ENCODE measurements at places on chromosomes 6 and 20. TPM values are rescaled to one million over a fixed set of nuclear protein-coding genes. Genes with fewer than 3 reads are reported as not detected.

- no peak overlapping the region for H3K27ac ChIP-seq
- H3K27me3 ChIP-seq = no peaks in the 10 kb centered on the region
- no peaks in the 10 kb centered on the region for H3K4me1 ChIP-seq
- H3K4me3 ChIP-seq = no peak overlapping the region
Observed at GRCh38 chr20:9498322-9498721, 16.1 kb upstream of the LAMP5 start.

- H3K36me3 ChIP-seq = no peaks in the 10 kb centered on the region
- H3K27ac ChIP-seq = peak overlapping the region; percentile 89
- peak; percentile 91 for DNase-seq
- peaks cover 34% of the 10 kb centered on the region for H3K4me1 ChIP-seq
- no peaks in the 10 kb centered on the region for H3K27me3 ChIP-seq
Observed at GRCh38 chr6:52815167-52816092, 11.8 kb upstream of the GSTA1 start.

PAK5 gene
- not detected for total RNA-seq

DNA sequence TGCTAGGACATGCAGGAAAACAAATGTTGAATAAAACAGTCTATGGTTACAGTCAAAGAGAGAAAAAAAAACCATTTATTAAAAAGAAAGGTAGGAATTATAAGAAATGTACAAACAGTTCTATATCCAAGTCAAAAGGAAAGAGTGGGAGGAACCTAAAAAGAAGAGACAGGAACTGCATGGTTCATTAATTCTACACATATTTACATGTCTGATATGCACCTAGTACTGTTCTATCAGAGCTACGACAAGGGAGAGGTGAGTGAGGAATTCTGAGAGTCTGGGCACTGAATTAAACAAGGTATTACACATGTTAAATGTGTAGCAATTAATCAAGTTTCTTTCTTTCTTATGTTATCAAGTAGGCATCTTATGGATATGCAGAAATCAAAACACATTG lies 41.9 kb downstream of the SYCP2 start:
- no peak for DNase-seq
- no peaks in the 10 kb centered on the region for H3K36me3 ChIP-seq
- H3K4me1 ChIP-seq = no peaks in the 10 kb centered on the region
- no peaks in the 10 kb centered on the region for H3K27me3 ChIP-seq
- no peak overlapping the region for H3K27ac ChIP-seq

DNA sequence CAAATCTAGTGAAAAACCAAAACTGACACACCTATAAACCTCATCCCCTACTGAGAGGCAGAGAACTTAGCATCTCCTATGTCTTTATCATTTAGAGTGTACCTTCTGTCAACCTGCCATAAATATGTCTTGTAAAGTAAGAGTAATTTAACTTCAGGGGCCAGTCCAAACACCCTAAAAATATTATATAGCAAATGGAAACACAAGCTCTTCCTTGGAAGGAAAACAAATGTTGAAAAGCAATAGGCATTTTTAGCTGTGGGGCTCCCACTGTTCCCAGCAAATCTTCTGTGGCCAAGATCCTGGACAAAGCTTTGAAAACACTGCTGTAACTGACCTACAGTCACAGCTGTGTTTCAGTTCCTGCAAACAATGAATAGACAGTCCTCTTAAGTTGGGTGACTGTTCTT lies 140.0 kb upstream of the RNF217 start:
- no peaks in the 10 kb centered on the region for H3K36me3 ChIP-seq
- H3K27ac ChIP-seq = no peak overlapping the region
- H3K4me1 ChIP-seq = no peaks in the 10 kb centered on the region
- H3K27me3 ChIP-seq = peaks cover 4% of the 10 kb centered on the region
- H3K4me3 ChIP-seq = no peak overlapping the region

DNA sequence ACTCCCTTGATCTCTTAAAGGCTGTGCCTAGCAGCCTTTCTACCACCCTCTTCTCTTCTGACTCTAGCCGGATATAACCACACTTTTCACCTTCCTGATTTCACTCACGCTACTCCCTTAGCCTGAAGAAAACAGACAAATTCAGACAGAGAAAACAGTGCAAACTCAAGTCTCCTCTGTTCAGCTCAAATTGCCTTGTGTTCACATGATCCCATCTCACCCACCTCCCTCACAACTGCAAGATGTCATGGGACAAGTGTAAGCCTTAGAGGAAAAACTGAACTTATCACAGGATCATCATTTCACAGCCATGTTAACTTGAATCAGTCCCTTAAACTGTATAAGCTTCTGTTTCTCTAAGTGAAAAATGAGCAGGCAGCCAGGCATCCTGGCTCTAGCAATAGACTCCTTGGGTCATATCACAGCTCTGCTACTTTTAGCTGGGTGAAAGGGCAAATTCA lies 66.5 kb upstream of the TENT5A start:
- no peak overlapping the region for H3K27ac ChIP-seq
- H3K27me3 ChIP-seq = no peaks in the 10 kb centered on the region
- DNase-seq = no peak
- peaks cover 72% of the 10 kb centered on the region for H3K4me1 ChIP-seq
- no peak overlapping the region for H3K4me3 ChIP-seq

GRCh38 chr6:11615214-11615602 lies 77.7 kb downstream of the TMEM170B start:
- H3K27ac ChIP-seq = no peak overlapping the region
- H3K27me3 ChIP-seq = peaks cover 2% of the 10 kb centered on the region
- no peak overlapping the region for H3K4me3 ChIP-seq
- H3K4me1 ChIP-seq = no peaks in the 10 kb centered on the region

DNA sequence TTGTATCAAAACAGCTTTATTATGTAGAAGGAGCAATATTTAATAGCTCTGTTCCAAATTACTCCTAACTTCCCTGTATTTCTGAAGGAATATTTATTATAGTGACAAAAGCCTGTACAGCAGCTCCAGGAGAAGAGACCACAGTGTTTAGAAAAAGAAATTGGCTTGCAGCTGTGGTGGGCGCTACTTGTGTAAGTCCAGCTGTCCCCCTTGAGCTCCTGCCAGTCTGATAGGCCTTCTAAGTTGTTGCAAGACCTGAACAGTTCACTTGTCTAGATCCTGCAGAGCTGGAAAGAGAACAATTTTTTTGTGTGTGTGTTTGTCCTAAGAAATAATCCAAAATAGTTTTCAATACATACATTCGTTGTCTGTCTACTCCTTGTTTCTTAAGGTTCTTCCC lies 86.6 kb downstream of the JARID2 start:
- H3K4me3 ChIP-seq = no peak overlapping the region
- DNase-seq = no peak
- H3K36me3 ChIP-seq = no peaks in the 10 kb centered on the region
- H3K27ac ChIP-seq = no peak overlapping the region

DNA sequence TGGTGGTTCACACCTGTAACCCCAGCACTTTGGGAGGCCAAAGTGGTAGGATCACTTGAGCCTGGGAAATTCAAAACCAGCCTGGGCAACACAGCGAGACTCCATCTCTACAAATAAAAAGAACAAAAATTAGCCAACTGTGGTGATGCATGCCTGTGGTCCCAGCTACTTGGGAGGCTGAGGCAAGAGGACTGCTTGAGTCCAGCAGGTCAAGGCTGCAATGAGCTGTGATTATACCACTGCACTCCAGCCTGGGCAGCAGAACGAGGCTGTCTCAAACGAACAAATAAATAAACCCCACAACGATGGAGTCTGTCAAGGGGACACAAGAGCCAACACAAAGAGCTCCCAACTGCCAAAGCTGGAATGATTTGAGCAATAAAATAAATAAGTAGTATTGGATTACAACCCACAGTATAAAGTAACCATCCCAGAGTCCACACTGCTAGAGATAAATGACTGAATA lies 13.5 kb downstream of the ZMYND8 start:
- H3K4me3 ChIP-seq = no peak overlapping the region
- peaks cover 38% of the 10 kb centered on the region for H3K36me3 ChIP-seq

DNA sequence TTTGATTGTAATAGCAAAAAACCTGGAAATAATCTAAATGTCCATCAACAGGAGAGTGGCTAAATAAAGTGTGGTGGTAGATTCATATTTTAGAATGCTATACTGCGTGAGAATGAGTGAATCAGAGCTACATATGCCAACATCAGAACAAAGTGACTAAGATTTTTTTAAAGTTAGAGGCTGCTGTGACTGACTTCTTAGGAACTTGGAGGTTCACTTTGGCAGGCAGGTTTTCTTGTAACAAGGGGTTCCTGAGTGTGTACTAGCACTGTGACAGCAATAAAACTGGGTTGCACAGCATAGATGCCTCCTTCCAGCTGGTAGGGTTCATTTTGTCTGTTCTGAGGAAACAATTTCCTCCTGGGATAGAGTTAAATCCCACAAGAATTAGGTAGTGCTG lies 75.3 kb upstream of the ENPP5 start:
- H3K27me3 ChIP-seq = no peaks in the 10 kb centered on the region
- DNase-seq = no peak
- no peak overlapping the region for H3K4me3 ChIP-seq

C20orf141 gene
- not detected for total RNA-seq

GRCh38 chr6:136549300-136550044 lies 750 bp downstream of the MAP7 start:
- no peak overlapping the region for H3K27ac ChIP-seq
- H3K4me1 ChIP-seq = no peaks in the 10 kb centered on the region
- DNase-seq = no peak
- H3K4me3 ChIP-seq = peak overlapping the region; percentile 65
